ENCODE measurements at places on chromosomes 1 and 21.

DNA sequence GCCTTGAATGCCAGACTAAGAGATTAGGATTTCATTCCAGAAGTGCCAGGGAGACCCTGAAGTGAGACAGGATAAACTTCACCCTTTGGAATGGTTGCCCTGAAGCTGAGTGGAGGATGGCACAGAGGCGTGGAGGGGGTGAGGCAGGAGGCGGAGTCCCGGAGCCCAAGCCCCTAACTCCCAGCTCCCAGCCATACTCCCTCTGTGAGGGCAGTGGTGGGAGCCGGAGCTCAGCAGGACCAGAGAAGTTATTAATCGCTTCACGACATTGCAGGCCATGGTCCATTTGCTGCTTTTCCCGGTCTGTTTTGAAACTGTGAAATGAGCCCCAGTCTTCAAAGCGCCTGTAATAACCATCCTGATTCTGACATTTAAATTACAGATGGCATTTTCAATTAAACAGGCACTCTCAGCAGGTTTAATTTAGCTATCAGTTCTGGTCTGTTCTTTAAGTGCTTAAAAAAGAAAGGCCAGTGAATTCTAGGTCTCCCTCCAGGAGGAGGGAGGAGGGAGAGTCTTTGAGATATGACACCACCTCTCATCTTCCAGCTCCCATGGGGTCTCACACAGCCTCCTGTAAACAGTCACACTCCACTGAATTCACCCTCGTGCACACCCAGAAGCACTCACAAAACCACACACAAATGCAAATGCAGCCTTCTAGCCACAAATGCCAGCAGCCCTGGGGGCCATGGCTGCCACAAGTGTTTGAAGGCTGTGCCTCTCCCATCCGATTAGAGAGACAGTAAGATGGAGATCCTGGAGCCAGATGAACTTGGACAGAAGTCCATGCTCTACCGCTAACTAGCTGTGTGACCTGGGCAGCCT is 19.6 kb downstream of the FBXO2 start:
- no peak for DNase-seq

DNA sequence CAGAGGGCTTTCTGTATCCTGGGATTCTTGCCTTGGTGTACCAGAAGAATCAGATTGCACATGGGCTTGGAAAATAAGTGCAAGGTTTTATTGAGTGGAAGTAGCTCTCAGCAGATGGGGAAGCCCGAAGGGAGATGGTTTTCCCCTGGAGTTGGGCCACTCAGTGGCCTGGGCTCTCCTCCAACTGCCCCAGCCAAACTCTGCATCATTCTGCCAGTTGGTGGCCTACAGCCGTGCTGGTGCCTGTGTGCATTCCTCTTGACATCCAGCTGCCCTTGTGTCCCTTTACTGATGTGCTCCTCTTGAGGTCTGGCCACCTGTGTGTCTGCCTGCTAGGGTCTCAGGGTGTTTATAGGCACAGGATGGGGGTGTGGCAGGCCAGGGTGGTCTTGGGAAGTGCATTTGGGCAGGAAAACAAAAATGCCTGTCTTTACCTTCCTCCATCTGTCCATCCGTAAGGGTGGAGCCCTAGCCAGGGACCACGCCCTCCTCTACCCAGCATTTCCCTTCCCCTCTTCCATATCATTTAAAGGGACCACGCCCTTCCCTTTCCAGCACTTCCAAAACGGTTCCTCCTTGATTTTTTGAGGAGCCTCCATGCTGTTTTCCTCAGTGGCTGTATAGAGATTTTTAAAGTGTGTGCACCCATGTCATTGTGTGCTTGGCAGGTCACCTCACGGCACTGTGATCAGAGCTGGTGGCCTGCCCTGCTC is 18.9 kb downstream of the SNAP47 start:
- no peak for DNase-seq

DNA sequence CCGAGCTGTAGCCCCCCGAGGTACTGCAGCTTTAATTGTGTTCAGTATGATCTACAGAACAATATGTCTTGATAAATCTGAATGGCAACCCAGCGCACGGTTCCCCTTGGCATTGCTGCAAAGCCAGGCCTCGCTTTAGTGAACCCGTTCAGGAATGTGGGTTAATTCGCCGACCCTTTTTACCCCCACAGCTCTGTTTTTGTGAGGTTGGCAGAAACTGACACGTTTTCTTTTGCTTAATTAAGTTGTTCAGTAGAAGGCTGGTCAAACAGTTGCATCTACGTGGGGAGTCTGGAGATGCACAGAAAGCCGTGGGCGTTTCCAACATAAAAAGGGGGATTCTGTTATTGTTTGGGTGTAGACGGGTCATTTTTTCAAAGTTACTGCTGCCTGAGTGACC is 43.2 kb downstream of the OLIG1 start:
- no peak for DNase-seq

GRCh38 chr1:221117548-221117951 is 238.3 kb downstream of the HLX start:
- no peak for DNase-seq

- no peak for DNase-seq
Measured at GRCh38 chr1:177857285-177857684, 112.6 kb downstream of the SEC16B start.

GRCh38 chr1:169271098-169271497 is 96.5 kb downstream of the NME7 start:
- DNase-seq: no peak

DNA sequence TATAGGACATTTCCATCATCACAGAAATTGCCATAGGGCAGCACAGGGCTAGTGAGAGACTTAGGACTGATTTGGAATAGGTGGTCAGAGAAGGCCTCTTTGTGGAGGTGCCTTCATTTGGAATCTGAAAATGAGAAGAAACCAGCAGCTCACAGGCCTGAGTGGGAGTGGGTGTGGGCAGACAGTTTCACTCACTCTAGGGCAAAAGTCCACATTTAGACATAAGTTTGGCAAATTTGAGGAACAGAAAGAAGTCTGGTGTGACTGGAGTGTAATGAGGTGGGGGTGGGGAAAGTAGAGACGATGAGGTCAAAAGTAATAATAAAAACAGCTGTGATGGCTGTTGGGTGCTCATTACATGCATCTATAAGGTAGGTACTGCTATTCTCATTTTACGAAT is 22.4 kb upstream of the BCAR3 start:
- no peak for DNase-seq

GRCh38 chr1:41795205-41795762 is 123.4 kb downstream of the HIVEP3 start:
- no peak for DNase-seq

DNA sequence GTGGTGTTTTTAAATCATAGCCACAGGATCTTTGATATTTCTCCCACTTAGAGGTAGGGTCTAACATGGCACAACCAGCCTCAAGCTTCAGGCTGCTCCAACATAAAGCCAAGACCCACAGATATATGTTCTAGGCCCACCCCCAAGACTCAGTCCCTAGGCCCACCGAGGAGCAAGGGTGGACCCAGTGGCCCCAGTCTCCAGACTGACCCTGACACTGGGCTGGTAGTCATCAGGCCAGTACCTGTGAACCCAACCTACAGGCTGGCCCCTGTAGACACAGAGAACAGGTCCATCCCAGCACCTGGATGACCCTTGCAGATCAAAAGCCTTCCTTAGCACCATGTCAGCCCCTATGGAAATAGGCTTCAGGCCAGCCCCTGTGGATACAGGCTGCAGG is 60.5 kb downstream of the NEGR1 start:
- DNase-seq: no peak

- DNase-seq: no peak
Measured at GRCh38 chr1:245483247-245483646, 328.5 kb downstream of the KIF26B start.

DNA sequence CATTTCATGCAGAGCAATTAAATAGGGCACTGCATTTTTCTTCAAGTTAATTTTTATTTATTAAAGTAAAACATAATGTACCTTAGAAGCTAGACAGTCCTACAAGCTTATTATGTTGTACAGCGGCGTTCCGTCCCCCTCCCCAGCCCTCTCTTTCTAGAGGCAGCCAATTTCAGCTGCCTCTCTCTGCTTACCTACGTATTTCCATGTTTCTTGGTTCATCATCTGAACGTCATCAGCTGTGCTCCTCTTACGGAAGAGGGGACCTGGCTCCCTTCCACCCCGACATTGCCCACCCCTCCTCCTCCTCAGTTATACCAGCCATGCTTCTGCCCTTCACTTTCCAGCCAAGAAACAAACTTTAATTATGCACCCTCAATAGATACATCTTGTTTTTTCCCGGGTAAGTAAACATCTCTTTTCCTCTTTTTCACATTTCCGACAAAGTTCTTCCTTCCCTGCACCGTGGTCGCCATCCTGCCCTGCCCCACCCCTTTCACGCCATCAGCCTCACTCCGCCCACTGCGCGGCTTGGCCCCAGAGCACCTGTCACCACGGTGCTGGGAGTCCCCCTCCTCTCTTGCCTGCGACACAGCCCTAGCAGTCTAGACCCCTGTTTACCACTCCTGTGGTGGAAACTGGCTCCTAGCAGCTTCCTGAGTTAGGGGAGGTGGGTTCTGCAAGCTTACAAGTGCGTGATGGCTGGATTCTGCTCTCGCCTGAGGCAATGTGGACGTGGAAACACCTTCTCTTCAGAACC is 57.9 kb downstream of the SLC37A1 start:
- no peak for DNase-seq

- DNase-seq: no peak
Measured at GRCh38 chr1:64403331-64403730, 66.6 kb upstream of the CACHD1 start.

DNA sequence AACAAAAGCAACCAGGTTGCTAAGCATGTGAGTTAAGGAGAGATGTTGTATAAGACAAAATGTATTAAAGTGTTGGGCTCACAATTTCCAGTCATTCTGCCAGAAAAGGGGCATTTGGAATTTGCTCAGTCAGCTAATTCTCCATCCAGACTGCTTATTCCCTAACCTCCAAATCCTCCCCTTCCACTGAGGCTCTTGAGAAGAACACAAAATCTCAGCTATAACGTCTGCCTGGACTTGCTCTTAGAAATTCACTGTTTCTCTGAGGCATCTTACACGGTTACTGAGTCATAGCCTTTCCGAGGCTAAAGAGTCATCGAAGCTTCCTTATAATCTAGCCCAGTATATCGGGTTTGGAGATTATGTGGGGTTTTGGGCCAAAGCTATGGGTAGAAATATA is 548.2 kb upstream of the ADGRL4 start:
- DNase-seq: no peak

- no peak for DNase-seq
Measured at GRCh38 chr1:59193443-59194093, 103.3 kb upstream of the FGGY start.

DNA sequence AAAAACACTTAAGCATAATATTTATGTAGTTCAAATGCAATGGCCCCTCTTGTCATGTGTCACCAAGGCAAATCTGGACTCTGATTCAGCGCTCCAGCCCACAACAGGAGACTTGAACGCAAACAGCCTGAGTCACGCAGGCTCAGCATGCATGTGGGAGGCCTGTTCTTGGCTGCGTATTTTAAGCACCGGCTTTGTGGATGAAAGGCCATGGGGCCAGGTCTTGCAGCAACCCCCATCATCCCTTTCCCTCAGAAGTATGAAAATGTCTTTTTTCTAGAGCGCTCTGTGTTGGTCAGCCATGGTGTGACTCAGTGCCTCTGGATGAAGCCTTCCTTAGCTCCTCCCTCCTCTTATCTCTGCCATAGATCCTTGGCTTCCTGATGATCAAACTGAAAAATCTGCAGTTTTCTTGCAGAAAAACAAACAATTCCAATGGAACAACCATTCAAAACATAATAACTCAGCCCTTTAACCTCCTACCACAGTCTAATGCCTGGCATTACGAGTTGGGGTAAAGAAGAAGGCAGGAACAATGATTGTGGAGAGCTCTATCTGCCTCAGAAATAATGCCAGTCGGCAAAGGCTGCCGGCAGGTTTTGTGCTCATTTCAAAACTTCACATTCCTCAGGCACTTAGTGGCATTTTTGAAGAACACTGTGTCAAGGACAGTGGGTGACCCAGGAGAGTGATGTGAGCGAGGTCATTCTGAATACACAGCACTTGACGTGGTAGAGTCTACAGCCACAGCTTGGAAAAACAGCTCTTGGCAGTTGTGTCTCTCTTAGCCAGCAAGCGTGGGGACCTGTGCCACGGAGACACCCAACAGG is 167.5 kb downstream of the CLIC6 start:
- peak; percentile 95 for DNase-seq

- DNase-seq: no peak
Measured at GRCh38 chr1:48675251-48675650, 101.4 kb downstream of the BEND5 start.

GRCh38 chr1:12106153-12106552 is 43.0 kb downstream of the TNFRSF8 start:
- no peak for DNase-seq

DNA sequence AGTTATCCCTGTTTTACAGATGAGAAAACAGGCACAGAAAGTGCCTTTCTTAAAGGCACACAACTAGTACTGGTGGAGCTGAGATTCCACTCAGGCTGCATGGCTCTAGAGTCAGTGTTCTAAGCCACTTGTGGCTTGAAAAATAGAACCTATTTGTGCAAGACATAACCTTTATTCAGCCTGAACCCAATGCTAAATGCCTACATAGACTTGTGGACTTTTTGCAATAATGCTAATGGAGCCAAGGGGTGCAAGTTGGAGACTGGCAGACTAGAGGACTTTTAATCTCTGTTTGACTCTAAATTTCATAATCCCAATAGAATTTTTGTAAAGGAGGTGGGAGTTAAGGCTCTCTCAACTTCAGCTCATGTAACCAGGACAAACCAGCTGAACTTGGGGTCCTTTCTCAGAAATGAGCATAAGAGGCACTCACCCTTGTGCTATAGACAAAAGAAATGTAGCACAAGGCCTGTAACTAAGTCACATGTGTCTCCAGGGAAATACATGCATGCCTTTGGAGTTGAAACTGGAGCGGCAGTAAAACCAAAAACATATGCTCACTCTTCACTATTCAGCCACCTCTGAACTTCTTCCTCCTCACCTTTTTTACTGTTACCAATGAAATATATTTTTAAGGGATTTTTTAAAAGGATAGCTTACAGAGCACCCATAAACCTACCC is 43.0 kb upstream of the AK4 start:
- DNase-seq: no peak

GRCh38 chr1:6891781-6892579 is 106.7 kb downstream of the CAMTA1 start:
- no peak for DNase-seq

- no peak for DNase-seq
Measured at GRCh38 chr1:191026828-191027227, 549.2 kb upstream of the BRINP3 start.

DNA sequence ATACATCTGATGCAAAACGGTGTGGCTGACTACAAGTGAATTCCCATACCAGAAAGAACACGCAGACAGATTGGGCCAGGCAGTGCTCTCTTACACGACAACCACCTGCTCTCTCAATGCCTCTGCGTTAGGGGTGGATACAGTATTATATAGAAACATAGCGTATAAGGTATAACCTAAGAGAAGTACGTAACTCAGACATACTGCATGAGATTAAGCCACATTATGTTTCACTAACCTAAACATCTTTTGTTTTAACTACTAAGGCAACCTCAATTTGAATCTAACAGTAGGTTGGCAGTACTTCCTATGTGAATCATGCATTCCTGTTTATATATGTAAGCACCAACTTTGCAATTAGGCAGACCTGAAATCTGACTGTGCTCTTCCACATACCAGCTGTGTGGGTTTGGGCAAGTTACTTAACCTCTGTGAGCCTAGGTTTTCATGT is 58.1 kb upstream of the COA6 start:
- peak; percentile 13 for DNase-seq

GRCh38 chr1:91402023-91402422 is 2.6 kb downstream of the HFM1 start:
- DNase-seq: no peak
